Activated T-cell treated with anti-CD3 and anti-CD28 coated beads, Interleukin-2, amount 50 U/mL, for 48 hours (primary cell): ENCODE measurements at places on chromosomes 13 and 19.

- DNase-seq: no peak
Observed at GRCh38 chr13:101292711-101293110, 123.6 kb downstream of the NALCN start.

DNA sequence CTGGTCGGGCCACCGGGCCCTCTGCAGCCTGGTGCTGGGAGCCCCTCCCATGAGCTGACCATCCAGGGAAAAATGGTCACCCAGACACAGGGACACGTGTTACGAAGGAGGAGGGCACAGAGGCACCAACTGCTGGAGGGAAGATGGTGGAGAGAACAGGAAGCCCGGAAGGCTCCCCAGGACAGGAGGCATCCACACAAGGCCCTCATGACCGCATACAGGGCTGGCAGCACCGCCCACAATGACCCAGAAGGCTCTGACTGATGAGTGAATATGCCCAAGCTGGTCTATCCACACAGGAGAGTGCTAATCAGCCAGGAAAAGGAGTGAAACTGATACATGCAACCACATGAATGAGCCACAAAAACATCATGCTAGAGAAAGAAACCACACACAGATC is 14.0 kb upstream of the TMEM86B start:
- no peak for DNase-seq

DNA sequence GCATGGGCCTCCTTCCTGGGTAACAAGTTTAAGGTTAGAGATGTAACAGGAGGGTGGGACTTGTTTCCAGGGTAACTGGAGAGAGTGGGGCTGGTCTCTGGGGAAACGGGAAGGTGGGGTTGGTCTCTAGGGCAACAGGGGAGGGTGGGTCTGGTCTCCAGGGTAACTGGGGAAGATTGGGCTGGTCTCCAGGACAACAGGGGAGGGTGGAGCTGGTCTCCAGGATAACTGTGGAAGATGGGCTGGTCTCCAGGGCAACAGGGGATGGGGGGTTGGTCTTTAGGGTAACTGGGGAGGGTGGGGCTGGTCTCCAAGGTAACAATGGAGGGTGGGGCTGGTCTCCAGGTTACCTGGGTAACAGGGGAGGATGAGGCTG is 36.5 kb downstream of the SPTBN4 start:
- DNase-seq: no peak

DNA sequence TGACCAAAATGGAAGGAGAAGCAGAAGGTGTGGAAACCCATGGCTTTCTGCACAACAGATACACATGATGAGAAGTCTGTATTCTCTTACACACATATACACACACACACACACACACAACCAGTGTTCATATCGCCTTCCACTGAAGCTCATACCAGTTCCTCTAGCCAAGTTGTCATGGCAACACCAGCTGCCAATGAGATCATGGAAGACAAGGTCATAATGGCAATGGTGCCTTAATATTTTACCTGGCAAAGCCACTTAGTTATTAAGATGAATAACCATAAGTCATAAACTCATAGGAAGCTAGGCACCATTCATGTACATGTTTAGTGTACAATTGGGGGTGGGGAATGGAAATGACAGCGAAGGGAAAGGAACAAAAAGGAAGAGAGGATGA is 2.6 kb upstream of the DHRS12 start:
- DNase-seq: no peak

- no peak for DNase-seq
Observed at GRCh38 chr13:95234242-95234641, 67.0 kb downstream of the ABCC4 start.

DNA sequence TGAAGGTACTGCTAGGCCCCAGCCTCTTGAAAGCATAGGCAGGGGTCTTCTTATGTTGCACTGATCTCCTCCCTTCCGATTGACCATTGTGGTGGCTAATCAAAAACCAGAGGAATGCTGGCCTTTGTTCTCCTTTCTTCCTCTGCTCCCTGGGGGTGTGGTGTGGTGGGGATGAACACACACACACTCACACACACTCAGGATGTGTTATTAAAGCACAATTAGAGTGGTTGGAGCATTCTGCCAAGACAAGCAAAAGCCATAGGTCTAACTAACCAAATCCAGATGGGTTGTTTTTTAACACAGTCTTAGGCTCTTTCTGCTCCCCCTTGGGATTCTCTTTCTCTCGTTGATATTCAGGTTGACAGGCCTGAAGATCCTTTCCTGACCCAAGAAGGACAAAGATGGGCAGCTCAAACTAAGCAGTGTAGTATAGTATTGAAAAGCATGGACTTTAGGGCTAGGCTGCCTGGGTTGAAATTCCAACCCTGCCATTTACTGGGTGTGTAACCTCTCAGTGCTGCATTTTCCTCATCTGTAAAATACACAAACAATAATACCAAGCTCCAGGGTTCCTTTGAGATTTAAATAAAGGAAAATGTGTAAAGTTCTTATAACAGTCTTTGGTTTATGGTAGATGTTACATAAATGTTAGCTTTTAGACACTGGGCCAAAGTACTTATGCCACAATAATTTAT is 25.5 kb upstream of the DGKH start:
- DNase-seq: no peak

DNA sequence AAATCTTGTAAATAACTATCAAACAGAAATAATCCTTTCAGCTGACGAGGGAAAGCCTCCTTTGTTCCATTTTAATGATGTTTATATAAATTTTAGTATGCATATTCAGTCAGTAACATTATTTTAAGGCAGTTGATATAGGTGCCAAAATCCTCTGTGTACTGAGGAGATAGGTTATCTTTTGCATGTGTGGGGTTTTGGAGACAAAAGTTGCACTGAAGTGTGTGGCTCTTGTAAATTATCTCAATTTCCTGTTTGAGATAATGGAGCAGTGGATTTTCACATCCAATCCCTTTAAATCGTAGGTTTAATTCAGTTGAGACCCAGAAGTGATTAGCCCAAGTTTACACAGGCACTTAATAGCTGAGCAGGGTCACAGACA is 106.6 kb downstream of the RGCC start:
- DNase-seq: no peak

DNA sequence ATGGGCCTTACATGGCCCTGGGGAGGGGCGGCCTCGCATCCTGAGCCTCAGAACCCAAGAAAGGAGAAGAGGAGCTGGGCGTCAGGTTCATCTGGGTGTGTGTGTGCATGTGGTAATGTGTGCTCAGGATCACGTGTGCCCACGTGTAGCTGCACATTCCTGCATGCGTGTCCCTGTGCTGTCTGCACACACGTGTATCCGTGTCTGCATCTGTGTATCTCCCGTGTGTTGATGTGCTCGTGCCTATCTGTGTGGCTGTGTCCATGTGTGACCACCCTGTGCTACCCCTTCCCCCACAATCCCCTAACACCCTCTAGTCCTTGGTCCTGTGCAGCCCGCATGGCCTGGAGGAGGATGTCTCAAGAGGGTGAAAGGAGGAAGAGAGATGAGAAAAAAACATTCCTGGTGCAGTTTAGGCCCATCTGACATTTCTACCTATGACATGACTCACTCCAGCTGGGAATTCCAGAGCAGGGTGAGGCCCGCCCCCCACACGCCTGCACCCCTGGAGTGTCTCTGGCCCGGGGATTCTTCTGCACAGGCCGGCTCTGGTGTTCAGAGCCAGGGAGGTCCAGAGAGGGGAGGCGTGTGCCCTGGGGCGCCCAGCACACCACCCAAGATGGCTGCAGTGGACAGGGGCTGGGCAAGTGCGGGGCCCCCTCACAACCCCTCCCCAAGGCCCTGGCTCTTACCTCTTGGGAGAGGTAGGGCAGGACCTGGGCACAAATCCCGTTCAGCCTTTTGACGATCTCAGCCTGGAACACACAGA is 7.1 kb downstream of the TLE5 start:
- no peak for DNase-seq

- DNase-seq: peak; percentile 80
Observed at GRCh38 chr19:10699650-10700335, 1.4 kb upstream of the QTRT1 start.

GRCh38 chr13:106753251-106753650 is 185.3 kb upstream of the ARGLU1 start:
- no peak for DNase-seq

DNA sequence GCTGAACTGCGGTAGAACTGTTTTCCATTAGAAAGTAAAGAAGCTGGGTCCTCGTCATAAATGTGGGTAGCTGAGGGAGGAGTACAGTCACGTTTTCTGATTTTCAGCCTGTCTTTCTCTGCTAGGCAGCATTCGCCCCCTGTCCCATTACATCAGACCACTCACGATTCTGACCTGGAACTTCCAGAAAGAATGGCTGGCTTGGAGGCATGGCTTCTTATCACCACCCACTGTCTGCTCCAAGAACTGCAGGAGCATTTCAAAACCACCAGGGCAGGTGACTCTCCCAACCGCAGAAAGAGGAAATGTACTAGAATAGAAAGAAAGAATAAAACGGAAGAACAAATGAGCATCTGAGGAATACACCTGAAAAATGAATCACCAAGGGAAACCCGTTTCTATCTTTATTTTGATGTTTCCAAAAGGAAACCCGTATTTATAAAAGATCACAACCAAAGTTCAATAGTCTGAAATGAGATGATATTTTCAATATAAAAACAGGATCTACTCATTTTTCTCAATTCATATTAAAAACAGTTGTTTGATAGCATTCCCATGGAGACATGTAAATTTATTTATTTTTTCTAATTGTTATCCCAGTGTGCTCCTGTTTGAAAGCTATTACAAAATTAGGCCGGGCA is 22.1 kb upstream of the POMP start:
- peak; percentile 67 for DNase-seq

- no peak for DNase-seq
Observed at GRCh38 chr13:93298713-93299112, 72.1 kb downstream of the GPC6 start.

DNA sequence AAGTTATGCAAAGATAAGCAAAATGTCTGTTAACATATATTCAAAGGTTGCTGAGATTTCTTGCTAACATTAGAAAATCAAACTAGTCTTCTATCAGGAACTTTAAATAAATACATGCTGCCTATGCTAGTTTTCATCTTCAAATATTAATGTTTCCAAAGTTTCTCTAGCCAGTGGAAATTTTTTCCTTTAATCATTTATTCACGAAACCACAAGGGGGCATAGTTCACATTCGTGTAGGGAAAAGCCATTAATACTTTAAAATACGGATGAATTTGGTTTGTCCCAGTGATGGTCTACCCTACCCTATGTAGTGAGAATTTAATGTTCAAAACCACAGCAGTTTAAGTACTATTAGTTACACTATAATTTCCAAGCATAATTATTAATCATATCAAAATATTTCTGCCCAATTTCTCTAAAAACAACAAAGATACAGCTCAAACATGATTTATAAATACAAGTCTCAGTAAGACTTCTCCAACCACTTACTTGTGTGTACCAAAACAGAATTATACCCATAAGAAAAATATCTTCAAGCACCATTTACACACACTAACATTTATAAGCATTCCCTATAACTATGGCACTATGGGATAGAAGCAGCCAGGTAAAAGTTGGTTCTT is 16.2 kb downstream of the NUFIP1 start:
- no peak for DNase-seq

DNA sequence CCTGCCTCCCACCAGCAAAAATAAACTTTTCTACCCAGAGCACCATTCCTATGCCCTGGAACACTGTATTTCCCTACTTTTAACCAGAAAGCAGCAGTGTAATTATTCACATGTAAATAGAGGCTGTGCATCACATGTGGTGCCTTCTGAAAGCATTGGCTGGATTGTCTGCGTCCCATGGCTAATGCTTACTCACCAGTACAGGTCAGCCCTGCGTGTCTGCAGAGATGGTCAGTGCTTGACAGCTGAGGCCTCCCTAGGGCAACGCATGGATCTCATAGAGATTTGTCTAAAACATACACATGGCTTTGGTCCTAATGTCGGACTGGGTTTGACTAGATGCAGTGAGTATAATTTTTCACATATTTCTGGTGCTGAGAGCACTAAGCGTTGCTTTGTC is 64.2 kb downstream of the DPY19L3 start:
- DNase-seq: no peak

- DNase-seq: no peak
Observed at GRCh38 chr19:1042689-1043511, 3.0 kb downstream of the ABCA7 start.

GRCh38 chr19:43752287-43752875 is 2.4 kb downstream of the SMG9 start:
- no peak for DNase-seq

- DNase-seq: no peak
Observed at GRCh38 chr13:112931028-112931934, 37.7 kb upstream of the MCF2L start.

DNA sequence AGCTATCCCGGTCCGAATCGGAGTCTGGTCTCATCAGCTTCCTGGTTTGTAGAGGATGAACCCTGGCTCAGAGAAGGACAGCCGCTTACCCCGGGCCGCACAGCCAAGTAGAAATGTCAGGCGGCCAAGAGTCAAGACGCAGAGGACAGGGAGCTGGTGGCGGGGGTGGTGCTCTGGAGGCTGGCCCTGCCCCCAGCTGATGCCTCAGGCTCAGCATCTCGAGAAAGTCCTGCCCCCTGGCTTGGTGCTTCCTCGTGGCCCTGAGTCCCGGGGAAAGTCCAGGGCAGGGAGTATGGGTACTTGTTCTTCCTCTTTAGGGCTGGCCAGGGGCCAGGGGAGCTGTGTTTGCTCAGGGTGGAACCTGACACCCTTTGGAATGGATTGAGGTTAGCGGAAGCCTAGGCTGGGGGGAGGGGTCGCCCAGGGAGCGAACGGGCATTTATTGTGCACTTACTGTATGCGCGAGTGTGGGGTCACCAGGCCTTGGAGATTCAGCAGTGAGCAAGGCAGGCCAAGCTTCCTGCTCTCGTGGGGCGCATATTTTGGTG is 2.2 kb downstream of the TJP3 start:
- no peak for DNase-seq

DNA sequence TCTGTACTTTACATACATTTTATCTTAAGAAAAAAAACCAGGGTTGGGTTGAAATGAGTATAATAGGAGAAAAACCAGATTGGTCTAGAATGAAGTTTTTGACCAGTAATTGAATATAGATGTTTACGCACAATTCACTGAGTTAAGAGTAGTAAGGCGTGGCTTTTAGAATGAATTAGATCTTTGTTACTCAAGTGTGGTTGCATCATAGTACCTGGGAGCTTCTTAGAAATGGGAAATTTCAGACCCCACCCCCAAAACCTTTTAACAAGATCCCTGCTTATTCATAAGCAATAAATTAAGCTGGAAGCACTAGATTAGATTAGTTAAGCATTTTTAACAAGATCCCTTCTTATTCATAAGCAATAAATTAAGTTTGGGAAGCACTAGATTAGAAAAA is 28.7 kb upstream of the LMO7 start:
- DNase-seq: no peak
